SK-N-MC (cell line): ENCODE measurements at places on chromosomes 16 and 17.

DNA sequence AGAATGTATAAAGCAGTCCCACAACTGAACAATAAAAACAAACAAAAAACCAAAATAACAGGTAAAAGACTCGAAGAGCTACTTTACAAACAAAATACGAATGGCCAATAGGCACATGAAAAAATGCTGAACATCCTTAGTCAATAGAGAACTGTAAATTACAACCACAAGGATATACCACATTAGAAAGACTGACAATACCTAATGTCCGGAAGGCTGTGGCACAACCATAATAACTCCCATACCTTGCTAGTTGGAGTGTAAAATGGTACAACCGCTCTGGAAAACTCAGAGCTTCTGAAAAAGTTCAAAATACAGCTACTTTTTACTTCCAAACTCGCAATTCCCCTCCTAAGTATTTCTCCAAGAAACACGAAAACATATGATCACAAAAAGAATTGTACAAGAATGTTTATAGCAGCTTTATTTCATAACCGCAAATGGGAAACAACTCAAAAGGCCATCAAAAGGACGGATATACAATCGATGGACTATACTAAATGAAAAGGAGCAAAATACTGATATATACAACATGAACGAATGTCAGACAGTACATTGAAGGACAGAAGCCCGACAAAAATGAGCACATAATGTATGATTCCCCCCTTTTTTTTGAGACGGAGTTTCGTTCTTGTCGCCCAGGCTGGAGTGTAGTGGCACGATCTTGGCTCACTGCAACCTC, 2.3 kb downstream of the TP53 start:
- DNase-seq: no peak

DNA sequence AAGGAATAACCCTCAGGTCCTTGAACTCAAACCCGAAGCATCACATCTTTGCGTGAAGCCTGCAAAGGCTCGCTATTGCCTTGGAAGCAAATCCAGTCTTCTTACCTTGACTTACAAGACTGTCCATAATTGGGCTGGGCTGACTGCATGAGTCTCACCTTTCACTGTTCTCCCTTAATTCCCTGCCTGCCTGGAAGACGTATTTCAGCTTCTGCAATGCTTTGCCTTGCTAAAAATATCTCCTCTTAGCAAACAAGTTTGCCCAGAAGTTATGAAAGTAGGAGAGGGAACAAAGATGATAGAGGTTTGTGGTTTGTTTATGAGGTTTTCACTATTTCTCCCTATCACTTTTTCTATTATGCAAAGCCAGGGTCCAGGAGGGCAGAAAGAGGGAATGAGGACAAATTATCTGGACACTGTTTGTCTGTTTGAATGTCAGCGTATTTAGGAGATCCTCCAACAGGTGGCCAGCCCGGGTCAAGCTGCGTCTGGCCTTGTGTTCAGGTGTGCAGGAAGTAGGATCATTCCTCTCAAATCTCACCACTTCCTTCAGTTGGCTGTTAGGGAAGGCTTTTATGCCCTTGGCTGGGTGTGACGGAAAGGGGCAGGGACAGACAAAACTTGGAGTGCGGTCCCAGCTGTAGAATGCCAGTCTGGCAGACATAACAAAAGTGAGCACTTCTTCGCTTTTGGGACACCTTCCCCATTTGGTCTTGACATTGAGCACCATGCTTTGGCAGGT, 488.9 kb downstream of the CDH13 start:
- no peak for DNase-seq

GRCh38 chr17:61583242-61583641, 7.8 kb downstream of the NACA2 start:
- peak; percentile 26 for DNase-seq

DNA sequence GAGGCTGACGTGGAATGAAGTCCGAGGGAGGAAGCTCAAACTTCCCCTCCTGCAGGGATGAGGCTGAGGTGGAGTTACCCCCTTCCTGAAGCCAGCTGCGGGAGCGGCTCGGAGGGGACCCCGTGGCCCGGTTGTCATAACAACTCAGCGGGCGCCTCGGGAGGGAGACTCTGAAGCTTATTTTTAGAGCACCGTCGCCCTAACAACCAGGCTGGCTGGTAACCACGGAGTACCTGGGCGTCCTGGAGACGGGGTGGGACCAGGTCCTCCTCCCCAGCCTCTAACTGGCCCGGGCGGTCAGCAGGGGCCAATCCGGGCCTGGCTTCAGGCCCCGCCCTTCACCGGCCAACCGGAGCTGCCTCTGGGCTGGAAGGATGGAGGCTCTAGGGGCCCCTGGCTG, 27.7 kb downstream of the NECAB2 start:
- no peak for DNase-seq

DNA sequence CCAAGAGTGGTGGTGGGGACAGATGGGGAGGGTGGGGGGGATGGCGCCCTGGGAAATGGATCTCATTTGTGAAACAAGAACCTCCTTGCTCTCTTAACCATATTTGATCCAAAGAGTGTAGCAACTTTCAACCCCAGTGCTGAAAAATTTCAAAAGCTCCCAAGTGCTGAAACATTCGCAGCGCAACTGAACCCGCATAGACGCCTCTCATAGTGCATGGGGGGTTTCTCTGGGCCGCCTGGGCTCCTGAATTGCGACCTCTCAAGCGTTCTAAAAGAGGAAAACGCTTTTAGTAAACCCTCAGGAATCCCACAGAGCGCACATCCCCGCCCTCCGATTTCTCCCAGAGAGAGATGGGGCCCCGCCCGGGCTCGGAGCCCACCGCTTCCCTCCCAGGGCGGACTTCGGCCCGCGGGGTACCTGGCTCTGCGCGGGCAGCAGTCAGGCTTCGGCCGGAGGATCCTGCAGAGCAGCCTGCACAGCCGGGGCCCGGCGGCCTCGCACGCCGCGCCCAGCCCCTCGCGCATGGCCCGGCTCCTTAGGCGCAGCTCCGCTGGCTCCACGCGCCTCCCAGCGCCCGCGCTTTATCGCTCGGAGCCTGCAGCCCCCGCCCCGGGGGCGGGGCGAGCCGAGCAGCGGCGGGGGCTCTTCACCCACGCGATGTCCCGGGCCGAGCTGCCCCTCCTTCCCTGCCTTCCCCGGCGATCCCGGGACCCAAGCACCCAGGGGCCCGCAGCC, 7.0 kb downstream of the NOS2 start:
- no peak for DNase-seq

DNA sequence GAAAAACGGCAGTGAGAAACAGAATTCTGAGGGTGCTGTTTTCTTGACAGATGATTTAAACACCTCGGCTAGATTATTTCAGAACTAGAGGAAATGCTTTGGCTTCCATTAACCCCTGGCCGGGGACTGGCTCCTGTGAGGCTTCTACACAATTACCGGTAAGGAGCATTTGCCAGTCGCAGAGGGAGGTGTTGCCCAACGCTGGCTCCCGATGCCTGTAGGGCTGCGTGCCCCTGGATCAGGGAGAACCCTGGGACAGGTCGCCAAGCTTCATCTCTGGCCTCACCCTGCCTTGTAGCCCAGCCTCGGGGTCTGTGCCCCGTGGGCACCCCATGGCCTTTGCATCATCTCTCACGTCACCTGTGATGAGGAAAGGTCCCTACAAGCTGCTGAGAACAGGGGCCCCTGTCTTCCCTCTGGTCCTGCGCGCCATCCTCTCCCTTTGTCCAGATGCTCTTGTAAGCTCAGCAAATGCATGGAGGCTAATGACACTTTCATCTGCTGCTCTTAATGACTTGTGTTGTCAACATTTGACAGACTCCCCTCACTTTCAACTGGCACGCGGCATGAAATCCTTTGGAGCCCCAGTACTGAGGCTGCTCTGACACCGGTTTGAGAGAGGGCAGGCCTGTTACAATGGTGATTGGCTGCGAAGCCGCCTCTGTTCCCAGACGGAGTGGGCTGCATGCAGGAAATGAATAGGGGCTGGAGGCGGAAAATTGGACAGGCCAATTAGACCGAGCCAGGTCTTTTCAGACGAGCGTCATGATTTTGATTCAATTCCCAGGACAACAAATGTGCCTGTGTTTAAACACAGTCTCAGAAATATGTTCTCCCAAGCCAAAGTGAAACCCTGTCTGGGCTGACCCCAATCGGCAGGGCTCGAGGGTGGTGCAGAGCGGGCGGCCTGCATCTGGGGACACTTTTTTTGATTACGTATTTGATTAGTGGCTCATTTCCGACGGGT, 85.5 kb upstream of the DOC2B start:
- no peak for DNase-seq

DNA sequence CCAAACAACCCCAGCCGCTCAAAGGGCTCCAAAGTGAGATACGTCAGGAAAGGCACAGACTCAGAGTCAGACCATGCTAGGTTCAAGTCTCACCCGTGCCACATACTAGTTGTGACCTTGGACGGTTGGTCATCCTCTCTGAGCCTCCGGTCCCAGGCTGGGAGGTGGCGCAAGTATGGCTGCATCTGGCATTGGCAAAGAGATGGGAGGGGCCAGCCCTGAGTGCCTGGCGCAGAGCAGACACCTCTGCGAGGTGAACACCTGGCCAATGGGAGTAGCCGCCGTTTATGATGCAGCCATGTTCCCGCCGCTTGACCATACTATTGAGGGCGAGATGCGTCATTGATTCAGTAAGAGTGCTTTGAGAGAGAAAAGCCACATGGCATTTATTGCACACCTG, 97.8 kb upstream of the PLCG2 start:
- no peak for DNase-seq

GRCh38 chr17:63275971-63276745, 169.9 kb downstream of the CYB561 start:
- no peak for DNase-seq

DNA sequence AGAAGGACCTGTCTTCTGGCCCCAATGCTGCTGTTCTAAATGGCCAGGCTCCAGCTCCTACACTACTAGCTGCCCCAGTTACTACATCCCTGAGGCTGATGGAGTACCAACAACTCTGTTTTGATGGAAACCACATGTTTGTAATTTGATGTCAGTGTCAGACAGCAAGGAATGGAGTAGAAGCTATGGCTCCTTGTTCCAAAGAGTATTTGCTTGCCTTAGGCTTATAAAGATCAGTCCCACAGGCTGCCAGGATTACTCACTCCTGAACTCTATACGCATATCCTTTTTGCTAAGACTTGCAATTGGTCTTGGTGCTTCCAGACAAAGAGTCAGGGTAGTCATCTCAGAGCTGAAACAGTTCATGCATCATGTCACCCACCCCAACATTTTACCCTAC, 139.6 kb downstream of the HS3ST3A1 start:
- no peak for DNase-seq

GRCh38 chr16:78669994-78670393, 570.5 kb downstream of the WWOX start:
- no peak for DNase-seq

DNA sequence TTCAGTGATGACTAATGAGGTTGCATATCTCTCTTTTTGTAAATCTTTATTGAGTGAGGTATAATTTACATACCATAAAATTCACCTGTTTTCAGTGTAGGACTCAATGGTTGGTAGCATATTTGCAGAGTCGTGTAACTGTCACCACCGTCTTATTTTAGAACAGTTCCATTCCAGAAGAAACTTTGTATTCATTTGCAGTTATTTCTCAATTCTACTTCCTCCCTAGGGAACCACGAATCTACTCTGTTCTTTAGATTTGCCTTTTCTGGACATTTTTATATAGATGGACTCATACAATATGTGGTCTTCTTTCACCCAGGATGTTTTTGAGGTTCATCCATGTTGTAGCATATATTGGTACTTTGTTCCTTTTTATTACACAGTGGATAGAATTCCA, 3.7 kb downstream of the FTO start:
- no peak for DNase-seq

- DNase-seq: no peak
These were observed 239.3 kb upstream of the C16orf82 start for GRCh38 chr16:26827386-26827785.

DNA sequence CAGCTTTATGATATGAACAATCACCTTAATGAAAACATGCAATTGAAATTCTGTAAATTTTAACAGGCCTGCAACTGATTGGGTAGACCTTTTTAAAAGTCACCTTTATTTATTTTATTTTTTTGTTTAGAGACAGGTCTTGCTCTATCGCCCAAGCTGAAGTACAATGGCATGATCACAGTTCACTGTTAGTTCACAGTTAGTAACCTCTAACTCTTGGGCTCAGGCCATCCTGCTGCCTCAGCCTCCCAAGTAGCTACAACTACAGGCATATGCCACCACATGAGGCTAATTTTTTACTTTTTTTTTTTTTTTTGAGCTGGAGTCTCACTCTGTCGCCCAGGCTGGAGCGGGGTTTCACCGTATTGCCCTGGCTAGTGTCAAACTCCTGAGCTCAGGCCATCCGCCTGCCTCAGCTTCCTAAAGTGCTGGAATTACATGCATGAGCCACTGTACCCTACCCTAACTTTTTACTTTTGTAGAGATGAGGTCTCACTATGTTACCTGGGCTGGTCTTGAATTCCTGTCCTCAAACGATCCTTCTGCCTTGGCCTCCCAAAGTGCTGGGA, 28.0 kb downstream of the AP1G1 start:
- DNase-seq: no peak

GRCh38 chr16:83929811-83930555, 23.1 kb upstream of the OSGIN1 start:
- no peak for DNase-seq

DNA sequence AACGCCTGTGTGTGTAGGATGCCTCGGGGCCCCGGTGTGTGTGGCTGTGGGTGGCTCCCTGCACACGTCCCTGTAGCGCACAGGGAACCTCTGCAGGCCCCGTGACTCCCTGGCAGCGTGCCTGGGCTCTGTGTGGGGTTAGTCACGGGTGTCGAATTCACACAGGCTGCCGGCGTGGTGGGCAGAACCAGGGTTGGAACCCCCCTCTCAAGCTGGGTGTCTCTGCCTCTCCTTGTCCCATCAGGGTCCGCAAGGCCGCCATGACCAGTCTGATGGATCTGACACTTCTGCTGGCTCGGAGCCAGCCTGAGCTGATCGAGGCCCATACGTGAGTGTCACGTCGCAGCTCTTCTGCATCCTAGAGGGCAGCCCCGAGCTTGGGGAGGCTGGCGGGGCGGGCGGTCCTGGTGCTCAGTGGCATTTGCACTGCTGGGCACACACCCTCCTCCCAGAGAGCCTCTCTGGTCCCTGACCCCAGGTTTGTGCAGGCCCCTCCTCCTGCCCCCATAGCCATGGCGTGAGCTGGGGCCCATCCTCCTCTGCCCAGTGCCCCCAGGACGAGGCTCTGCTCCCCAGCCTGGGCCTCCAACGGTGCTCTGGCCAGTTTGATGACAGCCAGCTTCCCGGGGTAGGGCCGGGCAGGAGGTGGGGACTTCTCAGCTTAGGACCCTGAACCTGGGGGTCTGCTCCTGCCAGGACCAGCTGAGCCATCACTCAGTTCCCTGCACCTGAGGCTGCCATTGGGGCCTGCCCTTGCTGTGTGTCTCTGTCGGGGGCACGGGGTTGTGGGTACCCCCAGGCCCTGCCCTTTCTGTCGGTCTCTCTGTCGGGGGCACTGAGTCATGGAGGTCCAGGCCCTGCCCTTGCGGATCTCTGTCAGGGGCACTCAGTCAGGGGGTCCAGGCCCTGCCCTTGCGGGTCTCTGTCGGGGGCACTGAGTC, 88.1 kb upstream of the ZNF750 start:
- DNase-seq: no peak

- DNase-seq: no peak
These were observed 441 bp downstream of the CMTM4 start for GRCh38 chr16:66695935-66696668.

GRCh38 chr17:1999557-2000251, 25.4 kb downstream of the RTN4RL1 start:
- DNase-seq: no peak
